ENCODE measurements at places on chromosomes 1 and 21.

DNA sequence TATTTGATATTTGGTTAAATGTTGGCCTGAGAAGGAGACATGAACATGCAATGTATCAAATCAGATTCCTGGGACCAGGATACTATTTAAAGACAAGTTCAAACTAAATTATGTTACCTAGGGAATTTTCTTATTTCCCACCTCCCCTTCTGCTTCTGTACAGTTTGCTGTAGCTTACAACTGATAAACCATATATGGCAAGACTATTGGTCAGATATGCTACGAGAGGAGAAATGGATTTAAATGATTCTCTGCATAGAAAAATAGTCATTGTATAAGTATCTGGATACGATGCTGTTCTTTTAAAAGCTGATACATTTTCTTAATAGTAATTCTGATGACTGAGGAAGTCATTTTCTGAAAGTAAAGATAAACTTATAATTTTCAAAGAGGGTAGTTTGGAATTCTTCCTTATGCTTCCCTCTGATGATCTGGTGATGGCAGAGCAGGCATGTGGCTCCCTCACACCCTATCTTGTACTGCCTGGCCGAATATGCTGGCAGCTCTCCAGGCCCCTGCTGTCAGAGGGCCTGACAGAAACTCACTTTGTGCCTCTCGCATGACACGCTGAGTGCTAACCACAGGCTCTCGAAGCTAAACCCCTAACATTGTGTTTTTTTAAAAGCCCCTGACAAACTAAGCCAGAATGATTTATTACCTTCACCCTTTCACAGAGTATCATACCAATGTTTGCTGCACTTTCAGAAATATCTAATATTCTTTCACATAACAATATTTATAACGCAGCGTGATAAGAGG is 19.4 kb downstream of the RRP15 start:
- no peak for DNase-seq

GRCh38 chr1:93608187-93609109 is 73.2 kb downstream of the BCAR3 start:
- no peak for DNase-seq

DNA sequence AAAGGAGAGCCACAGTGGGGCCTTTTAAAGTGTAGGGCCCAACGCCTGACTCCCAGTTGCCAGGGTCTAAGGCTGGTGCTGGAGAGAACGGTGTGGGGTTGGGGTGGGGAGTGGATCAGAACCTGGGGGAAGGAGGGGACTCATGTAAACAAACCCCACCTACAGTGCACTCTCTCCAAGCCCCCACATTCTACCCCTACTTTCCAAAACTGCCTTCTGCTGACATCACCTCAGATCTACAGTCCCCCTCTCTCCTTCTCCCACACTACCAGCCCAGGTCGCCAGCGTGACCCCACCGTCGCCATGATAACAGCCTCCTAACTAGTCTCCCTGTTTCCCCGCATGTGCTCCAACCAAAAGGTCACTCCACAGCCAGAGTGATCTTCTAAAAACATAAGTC is 26.6 kb downstream of the TNNT2 start:
- DNase-seq = no peak

DNA sequence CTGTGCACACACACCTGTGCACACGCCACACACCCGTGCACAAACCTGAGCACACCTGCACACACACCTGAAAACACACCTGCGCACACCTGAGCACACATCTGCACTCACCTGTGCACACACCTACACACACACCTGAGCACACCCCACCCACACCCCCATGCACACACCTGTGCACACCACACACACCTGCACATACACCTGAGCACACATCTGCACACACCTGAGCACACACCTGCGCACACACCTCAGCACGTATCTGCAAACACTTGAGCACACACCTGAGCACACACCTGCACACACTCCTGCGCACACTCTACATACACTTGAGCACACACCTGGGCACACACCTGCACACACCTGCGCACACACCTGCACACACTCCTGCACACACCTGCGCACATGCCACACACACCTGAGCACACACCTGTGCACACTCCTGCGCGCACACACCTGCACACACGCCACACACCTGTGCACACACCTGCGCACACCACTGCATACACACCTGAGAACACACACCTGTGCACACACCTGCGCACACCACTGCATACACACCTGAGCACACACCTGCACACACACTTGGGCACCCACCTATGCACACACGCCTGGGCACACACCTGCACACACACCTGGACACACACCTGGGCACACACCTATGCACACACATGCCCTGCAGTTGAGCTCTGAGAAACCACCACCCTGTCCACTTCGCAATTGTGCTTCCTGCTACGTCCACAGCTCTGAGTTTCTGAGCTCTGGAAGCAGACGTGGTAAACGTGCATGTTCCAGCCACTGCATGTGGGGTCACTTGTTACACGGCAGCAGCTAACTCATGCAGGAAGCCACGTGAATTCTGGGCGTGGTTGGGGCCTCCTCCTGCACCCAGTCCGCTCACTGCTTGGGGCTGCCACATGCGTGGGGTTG is 8.0 kb upstream of the C1orf159 start:
- DNase-seq = no peak

DNA sequence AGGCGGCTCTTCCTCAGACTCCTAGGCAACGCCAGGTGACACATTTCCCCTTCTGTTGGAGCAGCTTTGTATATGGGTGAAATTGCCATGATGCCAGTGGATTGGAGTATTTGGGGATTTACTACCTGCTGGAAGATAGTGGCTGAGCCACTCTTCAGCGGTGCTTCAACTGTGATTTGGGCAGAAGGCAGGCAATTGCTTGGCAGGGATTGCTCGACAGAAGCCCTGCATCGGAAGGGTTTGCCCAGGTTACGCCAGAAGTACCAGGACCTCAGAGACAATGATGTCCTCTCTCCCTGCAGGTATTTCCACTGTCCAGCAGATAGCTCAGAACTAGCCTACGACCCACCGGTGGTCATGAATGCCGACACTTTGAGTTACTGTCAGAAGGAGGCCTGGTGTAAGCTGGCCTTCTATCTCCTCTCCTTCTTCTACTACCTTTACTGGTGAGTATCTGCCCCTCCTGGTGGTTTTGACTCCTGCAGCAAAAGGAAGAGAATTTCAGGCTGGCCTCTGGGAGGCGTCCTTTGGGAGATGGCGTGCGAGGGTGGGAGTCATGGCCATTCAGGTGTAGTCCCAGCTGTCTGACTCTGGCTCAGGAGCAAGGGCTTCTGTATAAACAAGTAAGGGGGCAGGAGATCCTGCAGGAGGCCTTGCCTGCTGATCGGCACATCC is 118.3 kb downstream of the CNIH3 start:
- DNase-seq = no peak

DNA sequence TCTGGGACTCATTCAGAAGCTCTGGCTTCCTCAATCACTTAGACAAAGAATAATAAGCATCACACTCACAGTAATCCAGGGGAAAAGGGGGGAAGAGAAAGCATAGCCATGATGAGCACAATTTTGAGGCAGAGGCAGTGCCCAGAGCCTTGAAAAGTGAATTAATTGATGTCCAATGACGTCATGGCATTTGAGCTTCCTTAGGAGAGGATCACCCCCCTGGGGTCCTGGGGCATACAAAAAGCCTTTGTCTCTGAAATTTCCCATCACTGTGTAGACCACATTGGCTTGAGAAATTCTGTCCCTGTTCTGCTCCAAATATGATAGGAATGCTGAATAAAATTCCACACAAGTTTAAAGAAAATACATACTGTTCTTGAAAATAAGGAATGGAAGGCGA is 84.3 kb upstream of the COA6 start:
- no peak for DNase-seq

DNA sequence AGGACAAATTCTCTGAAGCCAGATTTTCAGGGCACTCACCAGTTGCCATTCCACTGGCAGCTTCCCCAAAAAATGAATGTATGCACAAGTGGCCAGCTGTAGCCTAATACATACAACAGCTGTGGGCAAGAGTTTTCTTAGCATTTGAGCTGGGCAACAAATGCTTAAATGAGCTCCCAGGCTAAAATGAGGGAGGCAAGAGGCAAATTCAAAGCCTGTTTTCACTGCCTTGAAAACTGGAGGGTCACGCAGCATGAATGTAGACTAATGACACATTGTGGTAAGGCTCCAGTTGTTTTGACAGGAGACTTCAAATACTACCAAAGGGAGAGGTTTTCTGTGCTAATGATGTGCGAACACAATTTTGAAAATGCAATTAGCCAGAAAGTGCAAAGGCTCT is 88.2 kb downstream of the TIAM1 start:
- DNase-seq = no peak

GRCh38 chr1:32962248-32962896 is 2.2 kb downstream of the RNF19B start:
- no peak for DNase-seq

GRCh38 chr1:233328142-233328921 is 808 bp downstream of the MAP3K21 start:
- peak; percentile 5 for DNase-seq
